Fibroblast of villous mesenchyme (primary cell): ENCODE measurements at places on chromosomes 6 and 20. TPM values are rescaled to one million over a fixed set of nuclear protein-coding genes. Genes with fewer than 3 reads are reported as not detected.

- no peak for DNase-seq
Measured at GRCh38 chr20:59157961-59158541, 5.6 kb upstream of the ZNF831 start.

- no peak for DNase-seq
Measured at GRCh38 chr6:99790679-99791078, 184.0 kb downstream of the PRDM13 start.

- no peak for DNase-seq
Measured at GRCh38 chr6:162636167-162636566, 91.4 kb downstream of the PRKN start.

DNA sequence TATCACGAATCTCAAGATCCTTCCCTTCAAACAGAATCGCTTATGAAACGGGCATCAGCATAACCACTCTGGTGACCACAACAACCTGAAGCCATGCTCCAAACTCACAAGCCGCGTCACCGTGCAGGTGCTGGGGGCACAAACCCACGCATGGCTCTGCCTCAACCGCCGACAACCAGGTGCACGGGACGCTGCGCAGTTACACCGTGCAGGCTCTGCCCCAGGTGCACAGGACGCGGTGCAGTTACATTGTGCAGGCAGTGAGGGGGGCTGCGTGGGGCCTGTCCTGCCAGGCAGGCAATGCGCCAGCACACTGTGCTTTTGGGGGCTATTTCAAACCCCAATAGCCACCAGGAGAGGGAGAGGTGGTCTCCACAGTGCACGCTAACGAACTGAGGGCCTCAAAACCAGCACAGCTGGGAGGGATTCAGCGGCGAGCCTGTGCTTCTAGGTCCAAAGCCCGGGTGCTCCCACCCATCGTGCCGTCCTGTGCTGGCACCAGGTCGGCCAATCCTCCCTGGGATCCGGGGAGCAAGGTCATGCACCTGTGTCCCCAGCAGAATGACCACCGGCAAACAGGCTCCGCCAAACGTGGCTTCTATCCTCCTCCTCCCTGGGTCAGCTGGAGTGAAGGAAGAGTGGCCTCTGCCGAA is 35.8 kb downstream of the ZBTB46 start:
- DNase-seq: no peak

- DNase-seq: no peak
Measured at GRCh38 chr6:42370323-42370985, 81.3 kb downstream of the TRERF1 start.

GRCh38 chr6:88992741-88993552 is 29.5 kb upstream of the RNGTT start:
- DNase-seq: no peak

- no peak for DNase-seq
Measured at GRCh38 chr20:64055893-64056638, 6.6 kb upstream of the SOX18 start.

- DNase-seq: no peak
Measured at GRCh38 chr20:60304931-60305330, 346.7 kb downstream of the CDH26 start.

- DNase-seq: peak; percentile 67
Measured at GRCh38 chr6:161271343-161272030, 2.4 kb downstream of the AGPAT4 start.

- DNase-seq: no peak
Measured at GRCh38 chr20:16415071-16416053, 157.9 kb downstream of the KIF16B start.

DNA sequence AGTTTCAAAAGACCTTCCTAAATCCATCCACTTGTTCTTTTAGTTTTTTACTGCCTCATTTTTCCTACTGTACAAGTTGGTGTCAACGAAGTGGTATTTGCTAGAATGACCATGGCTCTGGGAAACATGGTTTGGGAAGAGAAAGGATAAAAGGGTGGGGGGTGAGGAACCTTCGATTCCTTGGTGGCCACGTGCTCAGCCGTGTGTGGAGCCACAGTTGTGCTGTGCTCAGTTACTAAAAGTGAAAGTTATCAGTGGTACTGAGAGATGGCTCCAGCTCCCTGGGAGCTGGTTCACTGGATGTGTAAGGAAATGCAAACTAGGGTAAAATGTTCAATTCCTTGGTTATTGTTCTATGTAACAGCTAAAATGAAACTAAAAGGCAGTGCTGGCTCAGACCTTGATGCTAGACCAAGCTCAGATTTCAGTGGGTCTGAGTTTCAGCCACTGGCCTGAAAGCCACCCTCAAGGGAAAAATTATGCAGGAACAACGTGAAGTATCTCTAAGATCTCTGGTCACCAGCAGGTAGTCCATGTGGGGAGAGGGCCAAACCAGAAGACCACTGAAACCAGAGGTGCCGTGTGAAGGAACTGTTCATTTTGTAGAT is 7.4 kb upstream of the SLC22A2 start:
- no peak for DNase-seq

DNA sequence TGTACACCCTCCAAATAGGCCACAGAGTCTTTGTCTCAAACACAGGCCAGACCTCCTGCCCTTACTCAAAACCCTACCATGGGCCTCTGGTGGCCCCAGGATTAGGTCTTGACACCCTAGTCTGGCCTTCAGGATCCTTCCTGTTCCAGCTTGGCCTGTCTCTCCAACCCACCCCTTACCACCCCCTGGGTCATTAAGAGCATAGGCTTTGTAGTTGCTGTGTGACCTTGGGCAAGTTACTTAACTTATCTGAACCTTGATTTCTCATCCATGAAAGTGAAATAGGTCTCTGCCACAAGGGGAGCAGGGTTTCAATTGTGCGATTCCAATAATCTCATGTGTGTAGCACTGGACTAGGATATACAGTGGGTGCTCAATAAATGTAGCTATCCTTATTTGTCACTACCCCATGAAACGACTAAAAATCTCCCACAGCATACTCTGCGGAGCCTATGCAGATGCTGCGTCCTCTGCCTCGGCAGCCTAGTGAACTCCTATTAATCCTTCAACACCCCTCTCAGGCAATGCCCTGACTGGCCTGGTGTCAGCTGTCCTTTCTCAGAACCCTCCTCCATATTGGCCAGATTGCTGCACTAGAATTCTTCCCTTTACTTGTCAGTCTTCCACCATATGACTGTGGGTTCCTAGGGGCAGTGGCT is 39.7 kb upstream of the NOL4L start:
- DNase-seq: no peak

DNA sequence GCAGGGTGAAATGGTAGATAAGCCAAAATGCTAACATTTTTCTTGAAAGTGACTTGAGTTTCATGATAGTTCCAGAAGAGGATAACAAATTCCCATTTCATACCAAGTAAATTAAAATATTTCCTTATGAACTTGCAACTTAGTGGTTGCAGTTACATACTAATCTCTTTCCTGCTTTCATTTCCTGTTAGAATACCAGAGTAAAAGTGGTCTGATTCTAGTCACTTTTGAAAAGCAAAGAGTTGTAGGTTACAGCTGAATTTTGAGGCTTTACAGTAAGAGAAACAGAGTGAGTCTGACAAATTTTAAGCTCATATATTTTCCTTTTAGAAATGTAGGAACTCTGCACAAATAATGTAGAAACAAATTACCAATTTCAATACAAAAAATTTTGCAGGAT is 117.4 kb downstream of the ZFAND3 start:
- DNase-seq: no peak

DNA sequence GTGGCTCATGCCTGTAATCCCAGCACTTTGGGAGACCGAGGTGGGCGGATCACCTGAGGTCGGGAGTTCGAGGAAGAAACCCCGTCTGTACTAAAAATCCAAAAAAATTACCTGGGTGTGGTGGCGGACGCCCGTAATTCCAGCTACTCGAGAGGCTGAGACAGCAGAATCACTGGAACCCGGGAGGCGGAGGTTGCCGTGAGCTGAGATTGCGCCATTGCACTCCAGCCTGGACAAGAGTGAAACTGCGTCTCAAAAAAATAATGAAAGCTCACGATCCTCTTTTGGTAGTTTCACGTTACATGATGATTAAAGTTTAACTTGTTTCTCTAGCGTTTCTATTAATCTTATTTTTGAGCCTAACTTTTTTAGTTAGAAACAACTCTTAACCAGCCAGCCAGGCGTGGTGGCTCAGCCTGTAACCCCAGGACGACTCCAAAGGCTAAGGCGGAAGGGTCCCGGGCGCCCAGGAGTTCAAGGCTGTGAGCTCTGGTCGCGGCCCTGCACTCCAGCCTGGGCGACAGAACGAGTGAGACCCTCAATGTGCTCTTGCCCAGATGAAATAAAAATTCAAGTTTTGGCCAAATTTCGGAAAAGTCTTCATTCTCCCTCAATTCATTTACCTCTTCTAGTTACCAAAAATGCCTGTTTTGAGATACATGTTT is 1.2 kb upstream of the WRNIP1 start:
- DNase-seq: no peak

GRCh38 chr20:50731055-50731929 is at the start of gene PARD6B:
TSS of gene PARD6B (plus strand) at chr20:50731580. CDS start at chr20:50731787, 207 bp downstream.
- peak; percentile 94 for DNase-seq

GRCh38 chr20:37991157-37991866 is 41.9 kb downstream of the TTI1 start:
- no peak for DNase-seq

DNA sequence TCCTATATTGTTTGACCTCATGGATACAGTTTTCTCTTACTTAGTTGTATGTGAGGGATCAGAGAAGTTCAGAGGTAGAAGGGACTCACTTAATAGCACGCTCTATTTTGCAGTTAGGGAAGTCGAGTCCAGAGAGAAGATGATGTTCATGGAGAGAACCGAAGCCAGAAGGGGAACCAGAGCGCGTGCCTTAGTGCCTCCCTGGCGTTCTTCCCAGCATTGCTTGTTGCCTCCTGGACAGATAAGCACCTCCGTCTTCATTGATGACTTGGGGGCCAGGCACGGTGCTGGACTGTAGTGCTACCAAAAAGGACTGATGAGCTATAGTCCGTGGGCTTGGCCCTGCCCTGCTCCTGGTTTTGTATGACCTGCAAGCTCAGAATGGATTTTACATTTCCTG is 109.8 kb downstream of the RPP40 start:
- no peak for DNase-seq

DNA sequence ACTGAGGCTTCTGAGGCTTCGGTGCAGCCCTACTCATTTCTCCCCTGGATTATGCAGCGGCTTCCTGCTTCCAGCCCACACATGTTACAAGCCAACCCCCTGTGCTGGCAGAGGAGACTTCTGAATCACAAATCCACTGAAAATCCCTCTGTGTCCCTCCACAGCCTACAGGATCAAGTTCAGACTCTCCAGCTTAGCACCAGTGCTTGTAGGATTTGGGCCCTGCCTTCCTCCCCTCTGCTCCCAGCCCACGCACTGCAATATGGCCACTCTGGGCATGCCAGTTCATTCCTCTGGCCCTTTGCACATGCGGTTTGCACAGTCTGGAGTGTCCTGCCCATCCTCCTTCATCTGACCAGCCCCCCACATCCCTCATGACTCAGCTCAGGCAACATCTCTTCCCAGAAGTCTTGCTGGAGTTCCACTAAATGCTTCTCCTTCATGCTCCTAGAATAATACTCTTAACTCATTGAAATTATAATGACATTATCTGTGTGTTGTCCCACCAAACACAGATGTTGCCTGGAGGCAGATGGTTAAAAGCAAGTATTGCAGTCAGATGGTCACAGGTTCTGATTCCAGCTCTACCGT is 15.9 kb upstream of the MDGA1 start:
- peak; percentile 31 for DNase-seq

- no peak for DNase-seq
Measured at GRCh38 chr20:51142448-51142847, 119.5 kb upstream of the KCNG1 start.

GRCh38 chr6:56093776-56094175 is 153.6 kb downstream of the COL21A1 start:
- peak; percentile 66 for DNase-seq

- DNase-seq: peak; percentile 96
Measured at GRCh38 chr6:170405311-170405975, 98.9 kb downstream of the FAM120B start.

DNA sequence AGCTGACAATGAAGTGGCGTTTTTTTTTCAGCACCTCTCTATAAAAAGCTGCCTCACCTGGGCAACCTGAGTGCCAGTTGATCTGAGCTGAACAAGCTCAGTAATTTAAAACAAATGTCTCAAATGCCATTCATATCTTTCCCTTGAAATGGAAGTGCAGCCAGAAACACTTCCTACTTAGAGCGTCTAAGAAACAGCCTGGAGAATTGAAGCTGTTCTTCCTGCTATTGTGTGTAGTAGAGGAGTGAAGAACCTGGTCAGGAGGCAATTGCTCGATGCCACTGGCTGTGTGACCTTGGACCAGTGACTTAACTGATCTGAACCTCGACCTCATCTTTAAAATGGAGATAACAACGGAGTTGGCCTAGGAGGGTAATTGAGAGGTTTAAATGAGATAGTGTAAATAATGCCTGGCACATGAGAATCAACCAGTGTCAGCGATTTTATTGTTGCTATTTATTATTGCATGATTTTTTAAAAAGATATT is 95.4 kb upstream of the FOXQ1 start:
- no peak for DNase-seq

DNA sequence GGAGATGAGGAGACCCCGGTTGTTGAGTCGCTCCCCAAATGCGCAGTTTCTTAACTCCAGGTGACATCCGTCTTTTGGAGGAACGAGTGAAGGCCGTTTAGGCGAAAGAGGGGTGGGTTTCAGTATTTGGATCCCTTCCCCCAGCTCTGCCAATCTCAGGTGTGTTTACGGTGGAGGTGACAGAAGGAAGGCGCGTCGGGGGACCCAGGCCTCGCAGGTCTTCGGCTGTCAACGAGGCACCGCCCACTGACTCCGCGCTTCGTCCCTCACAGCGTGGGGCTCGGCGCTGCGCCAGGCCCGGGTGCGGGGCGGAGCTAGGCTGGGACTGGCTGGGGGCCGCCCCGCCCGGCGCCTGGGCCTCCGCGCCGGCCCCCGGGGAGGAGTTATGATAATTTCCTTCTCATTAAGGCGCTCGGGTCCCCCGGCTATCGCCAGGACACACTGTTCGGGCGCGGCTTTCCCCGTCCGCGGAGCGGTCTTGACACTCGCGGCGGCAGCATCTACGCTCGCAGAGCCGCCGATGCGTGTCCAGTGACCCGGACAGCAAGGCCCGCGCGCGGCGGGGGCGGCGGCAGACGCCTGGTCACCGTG is at the start of gene TFAP2C:
Gene TFAP2C (plus strand): TSS at position 434 of the 591 bp plus-strand sequence. CDS start 239 bp downstream, outside the sequence.
- DNase-seq: peak; percentile 72

GRCh38 chr20:53800883-53801604 is 207.4 kb upstream of the ZNF217 start:
- DNase-seq: peak; percentile 35

- DNase-seq: no peak
Measured at GRCh38 chr6:51398064-51398705, 579.5 kb downstream of the TFAP2B start.

GRCh38 chr6:12848964-12849808 is 132.6 kb downstream of the PHACTR1 start:
- DNase-seq: no peak

GRCh38 chr6:72084992-72085569 is 198.7 kb downstream of the RIMS1 start:
- peak; percentile 26 for DNase-seq

GRCh38 chr20:20448881-20449280 is 81.0 kb downstream of the INSM1 start:
- no peak for DNase-seq

The ADGB gene
- not detected in 2 replicates for total RNA-seq

The ANKEF1 gene
- 0.97 and 1.3 TPM in 2 replicates for total RNA-seq

The MACROD2 gene
- total RNA-seq: 1.6 and 1.7 TPM in 2 replicates

The STX7 gene
- 16.8 and 27.2 TPM in 2 replicates for total RNA-seq

The SNAI1 gene
- 1.3 TPM in 2 replicates for total RNA-seq

The C20orf202 gene
- total RNA-seq: under 0.01 TPM in 1 of 2 replicates, not detected in the other

The ADTRP gene
- total RNA-seq: 1.3 TPM in 2 replicates

The SPAG4 gene
- 5.6 and 8.1 TPM in 2 replicates for total RNA-seq

The RGS17 gene
- 1.3 and 2.9 TPM in 2 replicates for total RNA-seq

The NKAPL gene
- 0.64 and 1.7 TPM in 2 replicates for total RNA-seq

The PACRG gene
- under 0.01 and 0.97 TPM in 2 replicates for total RNA-seq

The HFE gene
- total RNA-seq: 7.4 and 15.5 TPM in 2 replicates

The PPP1R14C gene
- total RNA-seq: not detected in 2 replicates

The DEFB124 gene
- not detected in 2 replicates for total RNA-seq
